ENCODE measurements at places on chromosomes 7 and 10.

GRCh38 chr7:43906331-43907010, at the start of gene URGCP:
Gene URGCP, minus strand, starts transcription at chr7:43906596. Its CDS starts 21 bp downstream, at chr7:43906575.
- H3K27me3 ChIP-seq: no peaks in the 10 kb centered on the region
- no peaks in the 10 kb centered on the region for H3K4me1 ChIP-seq
- no peaks in the 10 kb centered on the region for H3K36me3 ChIP-seq
- peak within 1 kb of the TSS; percentile 67 for H3K4me3 ChIP-seq

DNA sequence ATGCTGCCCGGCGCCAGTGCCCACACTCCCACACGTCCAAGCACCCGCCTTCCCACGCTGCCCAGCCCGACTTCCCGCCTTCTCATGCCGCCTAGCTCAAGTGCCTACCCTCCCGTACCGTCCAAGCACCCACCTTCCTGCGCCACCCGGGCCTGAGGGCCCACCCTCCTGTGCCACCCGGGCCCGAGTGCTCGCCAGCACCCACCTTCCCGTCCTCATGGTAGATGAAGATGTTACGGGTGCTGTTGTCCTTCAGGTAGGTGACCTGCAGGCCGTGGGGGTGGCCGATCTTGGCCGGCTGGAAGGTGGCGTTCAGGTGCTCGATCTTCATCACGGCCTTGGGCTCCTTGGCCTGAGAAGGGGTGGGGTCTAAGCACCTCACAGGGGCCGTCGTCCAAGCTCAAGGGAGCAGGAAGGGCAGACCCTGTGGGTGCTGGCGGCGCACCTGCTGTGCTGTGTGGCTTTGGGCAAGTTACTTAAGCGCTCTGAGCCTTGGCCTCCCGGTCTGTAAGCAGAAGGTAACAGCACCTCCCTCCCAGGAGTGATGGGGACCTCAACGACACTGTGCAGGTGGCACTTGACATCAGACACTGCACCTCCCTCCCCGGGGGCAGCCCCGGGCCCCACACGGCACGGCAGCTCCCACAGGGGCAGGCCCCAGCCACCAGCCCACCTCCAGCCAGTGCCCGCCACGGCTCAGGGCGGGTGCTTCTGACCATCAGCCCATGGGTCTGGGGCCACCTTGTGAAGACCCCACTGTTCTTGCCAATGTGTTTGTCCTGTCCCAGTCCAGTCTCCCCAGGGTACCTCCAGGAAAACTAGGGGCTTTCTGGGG, 27.8 kb downstream of the GET4 start:
- no peaks in the 10 kb centered on the region for H3K27me3 ChIP-seq
- DNase-seq: no peak
- H3K4me1 ChIP-seq: no peaks in the 10 kb centered on the region
- H3K4me3 ChIP-seq: no peak overlapping the region
- no peaks in the 10 kb centered on the region for H3K36me3 ChIP-seq

DNA sequence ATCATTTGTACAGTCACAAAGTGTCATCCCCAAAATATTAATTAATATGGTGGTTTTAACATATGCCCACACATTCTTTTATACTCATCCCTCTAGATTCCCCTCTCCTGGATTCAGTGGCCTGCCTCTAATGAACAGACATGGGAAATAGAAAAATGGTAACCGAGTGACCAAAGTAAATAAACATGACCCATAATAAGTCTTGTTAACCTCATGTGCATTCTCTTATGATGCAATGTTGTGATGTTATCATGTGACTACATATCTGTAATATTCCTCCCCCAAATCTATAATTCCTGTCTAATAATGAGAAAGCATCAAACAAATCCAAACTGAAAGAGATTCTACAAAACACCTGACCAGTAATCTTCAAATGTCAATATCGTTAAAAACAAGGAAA, 164.5 kb upstream of the PRSS1 start:
- H3K36me3 ChIP-seq: no peaks in the 10 kb centered on the region
- H3K27me3 ChIP-seq: no peaks in the 10 kb centered on the region
- H3K4me3 ChIP-seq: no peak overlapping the region
- peaks cover 3% of the 10 kb centered on the region for H3K4me1 ChIP-seq
- no peak overlapping the region for H3K27ac ChIP-seq
- no peak for DNase-seq

- no peaks in the 10 kb centered on the region for H3K4me1 ChIP-seq
- H3K27me3 ChIP-seq: no peaks in the 10 kb centered on the region
- no peak overlapping the region for H3K4me3 ChIP-seq
- no peak for DNase-seq
Observed at GRCh38 chr7:30789334-30789711, 18.1 kb downstream of the MINDY4 start.

DNA sequence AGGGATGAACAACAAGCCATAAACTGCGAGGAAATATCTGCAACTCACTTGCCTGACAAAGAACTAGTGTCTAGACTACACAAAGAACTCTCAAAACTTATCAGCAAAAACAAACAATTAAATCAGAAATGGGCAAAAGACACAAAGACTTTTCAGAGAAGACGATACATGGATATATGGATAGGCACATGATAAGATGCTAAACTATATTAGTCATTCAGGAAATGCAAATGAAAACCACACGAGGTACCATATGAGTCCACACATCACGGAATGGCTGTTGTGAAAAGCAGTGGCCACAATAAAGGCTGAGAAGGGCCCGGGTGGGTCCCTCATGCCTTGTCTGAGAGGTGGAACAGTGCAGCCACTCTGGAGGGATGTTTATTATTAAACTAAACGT, 267.8 kb downstream of the WDR37 start:
- no peaks in the 10 kb centered on the region for H3K36me3 ChIP-seq
- DNase-seq: no peak
- no peak overlapping the region for H3K27ac ChIP-seq

DNA sequence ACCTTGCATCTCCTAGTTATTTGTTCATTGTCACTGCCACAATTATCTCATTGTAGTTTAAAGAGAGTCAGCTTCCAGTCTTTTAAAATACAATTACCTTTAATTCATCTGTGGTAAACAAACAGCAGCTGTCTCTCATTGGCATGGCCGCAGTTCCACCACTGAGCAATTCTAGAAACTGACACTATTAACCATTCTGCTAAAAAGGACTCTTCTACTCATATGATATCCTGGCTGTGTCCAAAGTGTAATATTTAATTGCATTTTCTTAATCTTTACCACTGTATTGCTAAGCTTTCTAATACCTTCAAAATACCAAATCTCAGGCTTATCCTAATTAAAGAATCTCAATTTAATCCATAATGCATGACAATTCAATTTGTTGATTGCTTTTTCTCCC, 639.0 kb downstream of the AUTS2 start:
- no peak overlapping the region for H3K27ac ChIP-seq
- H3K36me3 ChIP-seq: no peaks in the 10 kb centered on the region
- no peak for DNase-seq
- no peaks in the 10 kb centered on the region for H3K4me1 ChIP-seq
- no peak overlapping the region for H3K4me3 ChIP-seq

GRCh38 chr10:75444781-75445386, 13.5 kb downstream of the LRMDA start:
- H3K4me1 ChIP-seq: peaks cover 3% of the 10 kb centered on the region
- no peak overlapping the region for H3K4me3 ChIP-seq
- no peaks in the 10 kb centered on the region for H3K27me3 ChIP-seq
- no peak for DNase-seq
- H3K36me3 ChIP-seq: no peaks in the 10 kb centered on the region

- DNase-seq: peak; percentile 83
- no peak within 1 kb of the TSS for H3K27ac ChIP-seq
- H3K4me1 ChIP-seq: no peaks in the 10 kb centered on the region
- H3K4me3 ChIP-seq: no peak within 1 kb of the TSS
Observed at GRCh38 chr10:15719899-15720634, at the start of gene ITGA8. Gene ITGA8, minus strand, starts transcription at chr10:15719922. Its CDS starts 151 bp downstream, at chr10:15719771.

DNA sequence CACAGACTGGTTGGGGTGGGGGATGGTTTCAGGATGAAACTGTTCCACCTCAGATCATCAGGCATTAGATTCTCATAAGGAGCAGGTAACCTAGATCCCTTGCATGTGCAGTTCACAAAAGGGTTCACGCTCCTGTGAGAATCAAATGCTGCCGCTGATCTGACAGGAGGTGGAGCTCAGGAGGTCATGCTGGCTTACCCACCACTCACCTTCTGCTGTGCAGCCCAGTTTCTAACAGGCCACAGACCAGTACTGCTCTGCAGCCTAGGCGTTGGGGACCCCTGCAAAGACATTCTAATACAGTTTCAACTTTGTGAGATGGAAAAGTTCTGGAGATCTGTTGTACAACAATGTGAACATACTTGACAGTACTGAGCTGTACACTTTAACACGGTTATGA, 39.9 kb downstream of the STRA8 start:
- DNase-seq: no peak
- H3K4me1 ChIP-seq: no peaks in the 10 kb centered on the region
- H3K4me3 ChIP-seq: no peak overlapping the region
- H3K36me3 ChIP-seq: no peaks in the 10 kb centered on the region

GRCh38 chr10:70786799-70787415, 1.7 kb upstream of the TBATA start:
- no peaks in the 10 kb centered on the region for H3K36me3 ChIP-seq
- no peaks in the 10 kb centered on the region for H3K27me3 ChIP-seq
- no peaks in the 10 kb centered on the region for H3K4me1 ChIP-seq

DNA sequence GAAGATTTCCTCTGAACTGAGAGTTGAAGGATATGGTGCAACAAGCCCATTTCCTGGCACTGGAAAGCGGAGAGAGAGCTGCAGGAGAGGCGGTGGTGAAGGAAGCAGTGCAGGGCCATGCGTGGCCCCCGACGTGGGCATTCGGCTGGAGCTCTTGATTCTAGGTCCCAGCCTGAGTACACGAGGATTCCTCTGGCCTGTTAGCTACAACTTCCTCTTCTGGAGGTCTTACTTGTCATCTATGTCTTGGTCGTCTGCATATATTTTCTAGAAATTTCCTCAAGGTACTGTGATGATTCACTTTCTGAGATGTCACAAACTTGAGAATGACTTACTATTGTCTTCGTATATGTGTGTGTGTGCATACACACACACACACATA, 59.2 kb upstream of the JAZF1 start:
- H3K4me1 ChIP-seq: no peaks in the 10 kb centered on the region
- H3K4me3 ChIP-seq: no peak overlapping the region
- H3K36me3 ChIP-seq: no peaks in the 10 kb centered on the region
- no peak for DNase-seq
- no peak overlapping the region for H3K27ac ChIP-seq

DNA sequence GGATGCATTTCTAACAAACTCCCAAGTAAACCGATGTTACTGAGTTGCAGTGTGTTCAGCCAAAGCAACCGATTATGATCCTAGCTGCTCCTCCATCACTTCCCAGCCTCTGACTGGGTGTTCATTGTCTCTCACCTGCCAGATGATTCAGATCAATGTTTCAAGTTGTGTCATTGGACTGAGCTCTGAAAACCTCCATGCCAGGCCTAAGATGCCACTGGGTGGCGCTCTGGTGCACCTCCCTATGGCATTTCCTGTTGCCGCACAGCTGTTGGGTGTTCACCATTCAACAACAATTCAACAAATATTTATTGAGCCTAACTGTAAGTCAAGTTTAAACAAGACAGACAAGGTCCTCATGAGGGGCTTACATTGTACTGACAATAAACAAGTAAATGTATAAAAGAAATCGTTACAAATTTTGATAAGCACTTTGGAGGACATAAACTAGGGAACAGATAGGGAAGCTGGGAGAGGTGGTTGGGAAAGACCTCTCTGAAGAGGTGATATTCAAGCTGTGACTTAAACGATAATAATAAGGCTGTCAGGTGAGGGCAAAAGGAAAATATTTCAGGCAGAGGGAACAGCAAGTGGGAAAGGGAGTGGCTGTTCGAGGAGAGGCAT, 22.8 kb downstream of the RGR start:
- no peaks in the 10 kb centered on the region for H3K36me3 ChIP-seq
- DNase-seq: peak; percentile 78
- H3K4me1 ChIP-seq: no peaks in the 10 kb centered on the region
- H3K4me3 ChIP-seq: no peak overlapping the region
- H3K27ac ChIP-seq: no peak overlapping the region
- H3K27me3 ChIP-seq: no peaks in the 10 kb centered on the region

DNA sequence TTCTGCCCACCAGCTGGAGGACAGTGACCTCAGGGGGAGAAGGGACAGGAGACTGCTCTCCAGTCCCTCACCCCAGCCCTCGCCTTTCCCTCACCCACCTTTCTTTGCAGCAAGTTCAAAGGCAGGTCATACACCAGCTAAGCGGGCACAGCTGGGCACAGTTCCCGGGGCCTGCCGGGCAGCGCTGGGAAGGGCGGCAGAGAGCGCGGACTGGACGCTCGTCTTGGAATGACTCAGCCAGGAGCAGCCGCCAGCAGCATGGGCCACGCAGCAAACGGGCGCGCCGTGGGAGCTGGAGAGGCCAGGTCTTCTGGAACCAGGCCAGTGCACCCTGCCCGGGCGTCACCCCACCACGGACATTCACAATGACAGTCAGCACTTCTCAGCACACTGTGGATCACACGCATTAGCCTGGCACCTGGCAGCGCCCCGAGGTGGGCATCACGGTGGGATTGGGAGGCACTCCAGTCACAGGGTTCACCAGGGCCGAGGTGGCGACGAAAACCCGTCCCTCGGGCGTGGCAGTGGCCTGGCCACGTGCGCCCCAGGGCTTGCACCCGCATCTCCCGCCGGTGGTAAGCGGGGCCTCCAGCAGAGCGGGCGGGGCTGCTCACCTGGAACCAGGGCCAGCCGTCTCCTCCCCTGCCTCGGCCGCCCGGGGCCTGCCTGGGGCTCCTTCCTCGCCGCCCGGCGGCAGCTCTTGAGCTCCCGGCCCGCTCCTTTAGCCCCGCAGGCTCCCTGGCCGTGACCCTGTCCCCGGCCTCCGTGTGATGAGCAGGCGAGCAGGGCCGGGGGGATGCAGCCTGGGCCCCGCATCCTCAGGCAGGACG, 29.0 kb upstream of the WDFY4 start:
- no peaks in the 10 kb centered on the region for H3K27me3 ChIP-seq
- no peak for DNase-seq
- no peaks in the 10 kb centered on the region for H3K36me3 ChIP-seq
- no peak overlapping the region for H3K27ac ChIP-seq
- H3K4me3 ChIP-seq: no peak overlapping the region

GRCh38 chr7:45103958-45104843, 7.3 kb downstream of the TBRG4 start:
- no peaks in the 10 kb centered on the region for H3K4me1 ChIP-seq
- H3K36me3 ChIP-seq: peaks cover 42% of the 10 kb centered on the region
- no peak overlapping the region for H3K27ac ChIP-seq
- no peak for DNase-seq
- no peak overlapping the region for H3K4me3 ChIP-seq
- no peaks in the 10 kb centered on the region for H3K27me3 ChIP-seq

GRCh38 chr10:76998451-76998850, 639.2 kb downstream of the KCNMA1 start:
- no peaks in the 10 kb centered on the region for H3K4me1 ChIP-seq
- H3K4me3 ChIP-seq: no peak overlapping the region
- H3K36me3 ChIP-seq: no peaks in the 10 kb centered on the region
- DNase-seq: no peak
- no peaks in the 10 kb centered on the region for H3K27me3 ChIP-seq

- peaks cover 4% of the 10 kb centered on the region for H3K4me1 ChIP-seq
- H3K27ac ChIP-seq: no peak overlapping the region
- H3K27me3 ChIP-seq: no peaks in the 10 kb centered on the region
- H3K36me3 ChIP-seq: no peaks in the 10 kb centered on the region
- DNase-seq: no peak
Observed at GRCh38 chr10:12508165-12508564, 158.8 kb downstream of the CAMK1D start.

GRCh38 chr7:17109020-17109419, 189.4 kb upstream of the AHR start:
- no peaks in the 10 kb centered on the region for H3K4me1 ChIP-seq
- no peak overlapping the region for H3K4me3 ChIP-seq
- no peak for DNase-seq
- no peaks in the 10 kb centered on the region for H3K36me3 ChIP-seq
- H3K27me3 ChIP-seq: no peaks in the 10 kb centered on the region
